A549 treated with ZK216348 at 1 μM for 4 hours (cell line): ENCODE measurements at places on chromosomes 3 and 15. TPM values are rescaled to one million over a fixed set of nuclear protein-coding genes. Genes with fewer than 3 reads are reported as not detected.

Gene HCN4
- total RNA-seq = 0.15 to 0.40 TPM (median 0.32 TPM) in 5 replicates

Gene ARRDC4
- 0.13 to 0.31 TPM (median 0.21 TPM) in 5 replicates for total RNA-seq

Gene IL5RA
- total RNA-seq = not detected in 5 replicates

Gene GJD2
- total RNA-seq = not detected in 5 replicates

Gene CLDN1
- total RNA-seq = 16.6 to 28.6 TPM (median 21.6 TPM) in 5 replicates

Gene GPR149
- not detected in 5 replicates for total RNA-seq

Gene SAMMSON
- total RNA-seq = not detected in 5 replicates

Gene CFAP20DC
- 1.8 to 3.2 TPM (median 2.4 TPM) in 5 replicates for total RNA-seq

Gene CYP11A1
- total RNA-seq = not detected in 5 replicates

Gene PLOD2
- 75.4 to 142 TPM (median 121 TPM) in 5 replicates for total RNA-seq

Gene ULK3
- 22.1 to 39.8 TPM (median 34.1 TPM) in 5 replicates for total RNA-seq

Gene REC114
- not detected in 5 replicates for total RNA-seq

Gene SLC9A9
- 0.11 to 0.39 TPM (median 0.27 TPM) in 4 of 5 replicates, not detected in the other for total RNA-seq

Gene GRAMD2A
- not detected in 5 replicates for total RNA-seq

Gene TGM5
- not detected in 5 replicates for total RNA-seq

Gene PRR23A
- total RNA-seq = not detected in 5 replicates

Gene PLCL2
- total RNA-seq = 4.5 to 6.2 TPM (median 5.5 TPM) in 5 replicates

Gene STARD9
- total RNA-seq = 1.2 to 2.2 TPM (median 1.8 TPM) in 5 replicates

Gene C3orf52
- total RNA-seq = 10.2 to 14.1 TPM (median 12.2 TPM) in 5 replicates

Gene CFAP92
- total RNA-seq = 0.11 TPM in 1 of 5 replicates, not detected in the others

Gene GPR27
- 2.5 to 4.1 TPM (median 3.1 TPM) in 5 replicates for total RNA-seq

Gene KNG1
- total RNA-seq = 0.09 TPM in 1 of 5 replicates, not detected in the others

Gene LMOD3
- not detected in 5 replicates for total RNA-seq

Gene GAP43
- total RNA-seq = not detected in 5 replicates

Gene TMEM207
- not detected in 5 replicates for total RNA-seq

Gene ARMC8
- 30.7 to 42.1 TPM (median 34.5 TPM) in 5 replicates for total RNA-seq

Gene CHRFAM7A
- 4.7 to 7.8 TPM (median 6.7 TPM) in 5 replicates for total RNA-seq

Gene GRIP2
- total RNA-seq = 0.52 to 2.0 TPM (median 1.4 TPM) in 5 replicates

Gene NEDD4
- total RNA-seq = 41.0 to 73.3 TPM (median 57.5 TPM) in 5 replicates

Gene SLC2A2
- total RNA-seq = not detected in 5 replicates
